ENCODE measurements at places on chromosomes 2 and 18. TPM values are rescaled to one million over a fixed set of nuclear protein-coding genes. Genes with fewer than 3 reads are reported as not detected.

- no peak for DNase-seq
These were observed 3.7 kb upstream of the SPEG start for GRCh38 chr2:219430633-219431615.

DNA sequence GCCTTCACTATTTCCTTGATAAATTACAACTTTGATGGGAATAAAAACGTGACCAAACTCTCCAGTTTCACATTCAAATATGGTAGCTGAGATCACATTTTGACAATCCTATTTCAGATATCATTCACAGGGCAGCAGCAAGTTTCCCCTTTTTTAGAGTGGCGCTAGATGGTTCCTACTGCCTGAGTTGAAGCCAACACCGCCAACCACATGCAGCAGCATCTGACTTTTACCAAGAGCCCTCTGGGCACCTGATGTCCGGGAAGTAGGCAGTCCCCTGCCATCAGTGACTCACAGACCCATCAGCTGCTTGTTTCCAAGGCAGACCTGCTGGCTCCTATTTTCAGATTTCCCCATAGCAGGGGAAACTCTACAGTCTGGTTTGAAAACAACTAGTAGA lies 4.0 kb upstream of the MREG start:
- no peak for DNase-seq

DNA sequence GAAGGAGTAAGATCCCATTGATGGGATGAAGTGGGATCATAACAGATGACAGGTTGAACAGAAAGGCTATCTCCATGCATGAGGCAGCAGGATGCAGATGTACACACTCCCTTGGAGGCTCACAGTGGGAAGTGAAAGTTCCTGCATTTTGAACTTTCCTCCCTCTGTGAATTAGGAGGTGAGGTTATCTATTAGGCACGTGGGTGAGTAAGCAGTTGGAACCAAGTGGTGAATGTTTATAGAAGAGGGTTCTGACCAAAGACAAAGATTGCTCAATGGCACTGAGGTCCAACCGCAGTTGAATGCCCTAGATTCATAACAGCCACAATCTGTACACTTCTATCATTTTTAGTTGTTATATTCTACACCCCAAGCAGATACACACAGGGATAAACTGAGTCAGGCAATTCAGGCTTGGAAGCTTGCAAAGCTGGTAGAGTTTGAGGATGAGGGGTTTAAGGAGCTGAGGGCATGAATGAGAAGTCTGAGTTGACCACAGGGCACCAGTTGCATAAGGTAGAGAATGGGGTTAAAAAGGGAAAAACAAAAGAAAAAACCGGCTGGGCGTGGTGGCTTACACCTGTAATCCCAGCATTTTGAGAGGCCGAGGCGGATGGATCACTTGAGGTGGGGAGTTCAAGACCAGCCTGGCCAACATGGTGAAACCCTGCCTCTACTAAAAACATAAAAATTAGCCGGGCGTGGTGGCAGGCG lies 7.1 kb upstream of the KCMF1 start:
- DNase-seq = no peak

GRCh38 chr2:151774506-151774905 lies 40.2 kb upstream of the NEB start:
- DNase-seq = peak; percentile 10

Gene LRRTM4
- polyA plus RNA-seq = not detected

GRCh38 chr2:46812361-46813019 lies 103.1 kb downstream of the MCFD2 start:
- DNase-seq = no peak

DNA sequence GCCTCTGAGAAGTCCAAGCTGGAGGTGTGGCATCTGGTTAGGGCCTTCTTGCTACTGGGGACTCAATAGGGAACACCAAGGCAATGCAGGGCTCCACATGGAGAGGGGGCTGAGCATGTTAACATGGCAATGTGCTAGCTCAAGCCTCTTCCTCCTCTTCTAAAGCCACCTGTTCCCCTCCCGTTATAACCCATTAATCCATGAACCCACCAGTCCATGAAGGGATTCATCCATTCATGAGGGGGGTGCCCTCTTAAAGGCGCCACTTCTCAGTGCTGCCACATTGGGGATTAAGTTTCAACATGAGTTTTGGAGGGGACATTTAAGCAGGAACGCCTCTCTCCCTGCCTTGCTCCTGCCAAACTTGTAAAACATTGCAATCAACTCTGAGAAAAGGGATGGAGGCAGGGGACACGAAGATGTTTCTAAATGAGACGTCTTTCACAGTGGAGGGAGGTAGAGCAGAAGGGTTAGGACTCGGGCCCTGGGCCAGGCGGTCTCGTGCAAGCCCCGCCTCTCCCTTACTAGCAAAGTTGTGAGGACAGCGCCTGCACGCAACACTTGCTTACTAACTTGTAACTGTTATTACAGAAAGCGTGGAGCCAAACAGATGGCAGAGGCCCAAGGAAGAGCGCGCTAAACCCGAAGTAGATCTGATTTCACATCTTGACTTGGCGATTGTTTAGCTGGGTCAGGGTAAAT lies 118.2 kb upstream of the ZNF516 start:
- no peak for DNase-seq

GRCh38 chr2:205696927-205697441 lies 14.7 kb downstream of the NRP2 start:
- no peak for DNase-seq

- no peak for DNase-seq
These were observed 381.2 kb downstream of the TXNL1 start for GRCh38 chr18:56257205-56257604.

GRCh38 chr2:211955648-211956047 lies 583.0 kb downstream of the ERBB4 start:
- DNase-seq = no peak

Gene B4GALT6
- not detected for polyA plus RNA-seq

- DNase-seq = no peak
These were observed 281.5 kb downstream of the AFF3 start for GRCh38 chr2:99860720-99861375.

Gene RUFY4
- not detected for polyA plus RNA-seq

Gene ASIC4
- not detected for polyA plus RNA-seq

Gene CXCR2
- polyA plus RNA-seq = 0.36 TPM

DNA sequence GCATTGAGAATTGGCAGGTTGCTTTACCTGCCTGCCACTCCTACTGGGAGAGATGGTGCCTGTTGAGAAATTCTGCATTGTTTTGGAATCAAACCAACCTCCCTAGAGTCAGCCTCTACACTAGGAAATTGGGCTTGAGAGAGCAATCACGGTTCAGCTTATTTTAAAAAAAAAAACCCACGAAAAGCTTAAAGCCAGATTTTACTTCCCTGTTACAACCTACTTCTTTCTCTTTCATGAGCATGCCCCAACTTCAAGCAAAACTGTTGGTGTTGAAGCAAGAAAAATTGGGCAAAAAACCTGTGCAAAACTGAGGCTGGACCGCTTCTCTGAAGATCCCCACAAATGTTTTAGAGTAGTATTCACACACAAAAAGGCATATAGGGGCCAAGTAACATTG lies 134.6 kb upstream of the ZEB2 start:
- no peak for DNase-seq

DNA sequence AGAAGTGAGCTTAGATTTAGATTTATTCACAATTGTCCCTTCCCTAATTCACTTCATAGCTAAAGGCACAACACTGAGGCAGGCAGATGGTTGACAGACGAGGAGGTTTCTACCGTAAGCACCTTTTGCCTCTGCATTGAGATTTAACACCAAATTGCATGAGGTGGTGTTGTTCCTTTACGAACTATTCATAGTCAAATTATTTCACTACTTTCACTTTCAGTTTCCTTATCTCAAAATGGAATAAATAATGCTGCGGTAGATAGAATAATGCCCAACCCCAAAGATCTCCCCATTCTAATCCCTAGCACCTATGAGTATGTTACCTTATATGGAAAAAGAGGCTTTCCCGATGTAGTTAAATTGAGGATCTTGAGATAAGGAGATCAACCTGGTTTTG lies 58.9 kb upstream of the LINC00305 start:
- no peak for DNase-seq

DNA sequence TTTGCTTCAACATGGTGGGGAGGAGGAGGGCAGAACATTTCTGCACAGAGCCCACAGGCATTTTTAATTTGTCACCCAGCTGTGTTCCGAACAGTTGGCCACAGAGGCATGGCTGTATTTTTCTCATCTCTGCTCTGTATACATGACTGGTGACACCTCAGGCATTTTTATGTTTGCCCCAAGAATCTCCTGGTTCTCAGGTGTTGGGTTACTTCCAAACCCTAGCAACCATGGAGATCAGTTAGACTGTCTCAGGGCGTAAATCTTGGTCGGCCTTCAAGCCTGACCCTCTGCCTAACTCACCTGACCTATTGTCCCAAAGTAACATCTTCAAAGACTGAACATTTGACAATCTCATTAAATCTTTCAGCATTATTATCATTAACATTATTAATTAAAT lies 100.0 kb downstream of the ABCA12 start:
- DNase-seq = no peak

GRCh38 chr2:37561615-37562569 lies 109.5 kb downstream of the CDC42EP3 start:
- no peak for DNase-seq

Measured in naive B cell (primary cell).